Kidney tubule cell (primary cell): ENCODE measurements at places on chromosomes 3 and 15.

- DNase-seq = no peak
These were observed 32.9 kb upstream of the SLC22A13 start for GRCh38 chr3:38232701-38233100.

DNA sequence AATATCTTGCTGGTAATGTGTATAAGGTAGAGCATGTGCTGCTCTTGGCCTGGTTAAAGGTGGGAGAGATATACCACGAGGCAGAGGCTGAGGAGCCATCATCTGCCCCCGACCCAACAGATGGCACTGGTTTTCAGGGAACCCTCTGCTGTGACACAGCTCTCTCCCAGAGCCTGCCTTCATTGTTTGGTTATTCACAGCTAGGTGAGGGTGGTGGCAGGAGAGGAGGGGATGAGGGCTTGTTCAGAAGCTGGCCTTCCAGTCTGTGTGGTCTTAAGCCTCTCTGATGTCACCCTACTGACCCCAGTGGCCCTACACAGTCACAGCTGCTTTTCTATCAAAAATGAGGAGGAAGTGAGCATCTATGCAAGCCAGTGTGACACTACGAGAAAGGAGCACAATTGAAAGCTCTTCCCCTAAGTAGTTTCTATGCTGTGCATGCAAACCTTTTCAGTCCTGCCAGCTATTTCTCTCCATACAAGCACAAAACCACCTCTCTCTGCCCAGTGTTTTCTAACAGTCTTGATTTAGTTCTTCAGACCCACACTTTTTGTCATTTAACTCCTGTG is 258.4 kb upstream of the AGTR1 start:
- DNase-seq = no peak

- peak; percentile 56 for DNase-seq
These were observed 107.1 kb downstream of the TMCO5A start for GRCh38 chr15:38041576-38041975.

- DNase-seq = peak; percentile 84
These were observed 811 bp downstream of the SKIL start for GRCh38 chr3:170358042-170359010.

DNA sequence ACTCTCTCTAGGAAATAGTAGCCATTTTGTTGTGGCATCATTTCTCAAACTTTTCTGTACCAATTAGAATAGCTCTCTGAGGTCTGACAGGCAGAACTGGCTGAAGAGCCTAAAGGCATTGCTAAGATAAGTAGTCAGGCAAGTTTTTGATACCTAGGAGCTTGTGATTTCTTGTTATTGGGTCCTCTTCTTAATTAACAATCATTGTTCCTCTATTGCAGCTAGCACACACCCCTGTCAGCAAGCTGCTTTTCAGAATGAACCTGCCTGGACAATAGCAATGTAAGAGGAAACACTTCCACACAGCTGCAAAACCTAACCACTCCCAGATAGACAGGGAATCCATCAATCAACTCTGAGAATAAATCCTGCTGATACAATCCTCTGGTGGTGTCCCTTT is 403.9 kb upstream of the TBL1XR1 start:
- DNase-seq = no peak

DNA sequence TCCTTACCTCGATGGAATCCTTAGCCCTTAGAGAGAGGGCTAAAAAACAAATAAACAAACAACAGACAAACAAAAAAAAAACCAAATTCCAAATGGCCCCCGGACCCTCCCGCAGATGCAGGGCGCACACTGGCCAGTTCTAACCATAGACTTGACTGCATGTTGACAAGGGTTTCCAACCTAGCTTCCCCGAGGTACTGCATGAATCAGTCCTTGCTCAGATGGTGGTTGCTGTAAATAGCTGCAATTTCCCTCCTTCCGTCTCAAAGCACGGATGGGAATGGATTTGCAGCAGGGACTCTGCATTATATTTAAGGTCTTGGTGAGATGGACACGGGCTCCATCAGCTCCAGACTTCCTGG is 162.8 kb downstream of the CD47 start:
- DNase-seq = peak; percentile 55

- no peak for DNase-seq
These were observed 683.0 kb downstream of the NTRK3 start for GRCh38 chr15:87573534-87573933.

GRCh38 chr3:29226706-29227105 is 54.2 kb upstream of the RBMS3 start:
- no peak for DNase-seq

DNA sequence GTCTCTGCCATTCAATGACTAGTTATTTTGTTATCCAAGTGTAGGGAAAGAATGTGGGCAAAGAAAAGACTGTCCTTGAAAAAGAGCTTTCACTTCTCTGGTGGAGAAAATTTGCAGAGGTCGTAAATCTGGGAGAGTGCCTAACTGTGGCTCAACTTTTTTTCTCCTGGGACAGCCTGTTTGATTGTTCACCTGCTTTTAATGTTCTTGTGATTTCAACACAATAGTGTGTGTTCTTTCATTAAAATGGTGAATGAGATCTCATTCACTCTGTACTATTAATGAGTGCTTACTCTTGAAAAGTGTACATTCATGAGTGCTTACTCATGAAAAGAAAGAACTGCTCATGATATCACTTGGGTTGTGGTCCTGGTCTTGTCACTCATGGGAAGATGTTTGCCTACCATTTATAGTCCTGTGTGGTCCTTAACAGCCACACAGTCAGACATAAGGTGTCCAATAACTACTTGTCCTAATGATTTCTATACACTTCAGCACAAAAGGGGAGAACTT is 567.3 kb downstream of the GRM7 start:
- no peak for DNase-seq

DNA sequence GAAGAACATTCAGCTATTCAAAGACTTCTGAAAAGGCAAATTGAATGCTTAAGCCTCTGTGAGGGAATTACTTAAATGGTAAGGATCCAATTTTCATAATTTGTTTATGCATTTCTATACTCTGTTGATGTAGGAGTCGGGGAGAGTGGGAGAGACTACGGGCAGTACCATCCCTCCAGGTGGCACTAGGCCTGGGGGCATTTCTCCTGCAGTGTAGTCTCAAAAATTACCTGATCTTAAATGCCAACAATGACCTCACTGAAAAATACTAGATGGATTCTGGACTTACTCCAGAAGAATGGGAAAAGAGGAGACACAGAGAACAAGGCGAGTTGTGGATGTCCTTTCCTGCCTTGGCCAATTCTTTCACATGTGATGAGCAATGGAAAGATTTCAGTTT is 77.8 kb upstream of the PLXND1 start:
- DNase-seq = no peak

DNA sequence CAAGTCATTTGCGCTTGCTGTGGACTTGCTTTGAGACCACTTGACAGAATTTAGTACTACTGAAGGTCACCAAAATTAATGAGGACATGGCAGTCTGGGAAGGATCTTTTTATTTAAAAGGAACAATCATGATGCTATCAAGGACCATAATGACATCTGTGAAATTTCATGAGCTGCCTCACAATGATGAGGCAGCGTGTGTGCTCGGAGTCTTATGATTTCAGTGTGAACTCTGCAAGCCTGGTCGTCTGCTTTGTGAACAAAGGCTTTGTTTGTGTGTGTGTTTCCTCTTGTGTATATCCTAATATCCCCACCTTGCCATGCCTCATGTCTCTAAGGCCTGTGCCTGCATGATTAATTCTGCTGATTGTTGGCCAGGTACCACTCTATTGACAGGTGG is 46.7 kb downstream of the RAD54L2 start:
- no peak for DNase-seq

DNA sequence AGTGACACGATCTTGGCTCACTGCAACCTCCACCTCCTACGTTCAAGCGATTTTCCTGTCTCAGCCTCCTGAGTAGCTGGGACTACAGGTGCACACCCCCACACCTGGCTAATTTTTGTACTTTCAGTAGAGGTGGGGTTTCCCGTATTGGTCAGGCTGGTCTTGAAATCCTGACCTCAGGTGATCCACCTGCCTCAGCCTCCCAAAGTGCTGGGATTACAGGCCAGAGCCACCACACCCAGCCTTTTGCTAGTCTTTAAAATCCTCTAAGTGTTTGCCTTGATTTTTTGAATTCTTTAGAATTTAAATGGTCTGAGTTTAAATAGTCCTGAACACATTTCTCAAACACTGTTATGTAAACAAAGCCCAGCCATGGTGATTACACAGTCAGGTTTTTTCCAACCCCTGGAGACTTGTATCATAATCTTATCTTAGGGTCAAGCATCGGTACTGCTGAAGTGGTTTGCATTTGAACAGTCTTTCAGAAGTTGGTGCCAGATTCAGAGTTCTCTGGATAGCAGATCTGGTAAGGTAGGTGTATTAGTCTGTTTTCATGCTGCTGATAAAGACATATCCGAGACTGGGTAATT is 28.2 kb upstream of the PIAS1 start:
- no peak for DNase-seq

- DNase-seq = no peak
These were observed 58.0 kb upstream of the ULK4 start for GRCh38 chr3:42019953-42020260.

DNA sequence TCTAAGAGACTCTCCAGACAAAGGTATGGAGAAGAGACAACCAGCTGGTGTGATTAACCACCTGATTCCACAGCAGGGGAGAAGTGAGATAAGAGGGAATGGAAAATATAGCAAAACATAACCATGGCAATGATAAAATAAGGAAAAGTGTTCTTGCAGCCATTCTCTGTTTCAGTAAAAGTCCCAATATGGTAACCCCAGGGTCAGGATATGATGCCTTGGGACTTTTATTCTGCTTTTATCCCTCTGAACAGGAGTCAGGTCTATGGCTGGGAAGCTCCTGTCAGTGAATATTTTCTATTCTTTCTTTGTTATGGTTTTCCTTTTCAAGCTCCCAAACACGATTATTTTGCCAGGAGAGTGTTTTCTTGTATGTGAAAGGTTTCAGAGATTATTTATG is 94.2 kb downstream of the SLC9A9 start:
- no peak for DNase-seq

- DNase-seq = no peak
These were observed 60.4 kb downstream of the GTF2E1 start for GRCh38 chr3:120802916-120803315.

DNA sequence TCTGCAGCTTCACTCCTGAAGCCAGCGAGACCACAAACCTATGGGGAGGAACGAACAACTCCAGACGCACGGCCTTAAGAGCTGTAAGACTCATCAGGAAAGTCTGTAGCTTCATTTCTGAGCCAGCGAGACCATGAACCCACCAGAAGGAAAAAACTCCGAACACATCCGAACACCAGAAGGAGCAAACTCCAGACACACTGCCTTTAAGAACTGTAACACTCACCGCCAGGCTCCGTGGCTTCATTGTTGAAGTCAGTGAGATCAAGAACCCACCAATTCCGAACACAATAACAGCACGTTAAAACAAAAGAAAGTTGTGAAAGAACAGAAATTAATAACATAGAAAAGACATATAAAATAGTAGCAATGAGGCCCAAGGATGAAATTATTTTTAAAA is 300.5 kb upstream of the MDFIC2 start:
- DNase-seq = no peak

DNA sequence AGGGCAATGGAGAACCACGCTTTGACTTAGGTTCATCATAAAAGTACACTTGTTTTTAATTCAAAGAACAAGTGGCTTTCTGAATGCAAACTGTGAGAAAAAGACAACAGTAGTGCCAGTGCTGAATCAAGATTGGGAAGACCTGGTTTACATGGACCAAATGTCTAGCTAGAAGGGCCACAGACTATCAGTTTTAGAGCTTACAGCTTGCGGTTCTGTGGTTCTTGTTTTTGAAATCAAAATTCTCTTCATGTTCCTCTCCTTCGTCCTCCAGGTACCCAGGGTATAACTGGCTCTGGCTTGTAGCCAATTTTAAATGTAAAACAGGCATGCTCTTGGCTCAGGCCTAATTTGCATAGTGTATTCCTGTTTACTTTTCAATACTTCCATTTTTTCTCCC is 124.6 kb downstream of the TGFBR2 start:
- no peak for DNase-seq

DNA sequence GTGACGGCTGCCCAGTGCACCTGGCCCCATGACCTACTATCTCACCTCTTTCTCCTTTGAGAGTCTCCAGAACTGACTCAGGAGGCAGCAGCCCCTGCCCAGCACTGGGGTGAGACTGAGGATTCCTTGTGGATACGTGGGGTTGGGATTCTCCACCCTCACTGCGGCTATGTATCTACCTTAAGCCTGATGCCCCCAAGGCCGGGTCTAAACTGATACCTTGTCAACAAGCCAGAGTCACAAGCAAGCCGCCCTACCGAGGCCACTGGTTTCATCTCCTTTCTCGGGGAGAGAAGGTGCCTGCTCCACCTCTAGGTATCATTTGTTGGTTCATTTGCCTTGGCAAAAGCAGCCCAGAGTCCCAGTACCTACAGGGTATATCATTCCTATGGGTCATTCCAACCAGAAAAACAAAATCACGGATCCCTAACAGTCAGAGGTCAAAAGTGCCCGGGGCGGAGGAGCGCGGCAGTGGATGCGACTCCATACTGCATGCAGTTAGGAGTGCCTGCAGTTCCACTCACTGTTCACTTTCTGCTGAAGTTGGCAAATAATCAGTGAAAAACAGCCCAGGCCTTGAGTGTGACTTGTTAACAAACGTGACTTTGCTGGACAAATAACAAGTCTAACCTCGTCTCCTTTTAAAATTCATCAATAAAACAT is 47.5 kb downstream of the ABTB1 start:
- DNase-seq = no peak

DNA sequence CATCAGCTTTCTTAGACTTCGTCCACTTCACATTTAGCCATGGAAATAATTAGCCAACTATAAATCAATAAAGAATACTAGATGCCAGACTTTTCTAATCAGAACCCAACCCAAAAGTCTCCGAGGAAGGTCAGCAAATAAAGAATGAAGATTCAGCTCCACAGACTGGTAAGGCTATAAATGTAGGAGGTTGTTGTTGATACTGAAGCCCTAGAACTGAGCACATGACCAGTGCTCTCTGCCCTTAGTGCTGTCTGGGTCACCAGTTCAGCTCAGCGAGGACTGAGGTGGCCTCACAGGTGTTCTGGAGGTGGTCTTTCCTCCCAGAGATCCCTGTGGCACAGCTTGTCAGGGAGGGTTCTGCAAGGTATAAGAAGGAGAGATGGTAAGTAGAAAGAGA is 20.9 kb upstream of the SLC28A2 start:
- DNase-seq = no peak

DNA sequence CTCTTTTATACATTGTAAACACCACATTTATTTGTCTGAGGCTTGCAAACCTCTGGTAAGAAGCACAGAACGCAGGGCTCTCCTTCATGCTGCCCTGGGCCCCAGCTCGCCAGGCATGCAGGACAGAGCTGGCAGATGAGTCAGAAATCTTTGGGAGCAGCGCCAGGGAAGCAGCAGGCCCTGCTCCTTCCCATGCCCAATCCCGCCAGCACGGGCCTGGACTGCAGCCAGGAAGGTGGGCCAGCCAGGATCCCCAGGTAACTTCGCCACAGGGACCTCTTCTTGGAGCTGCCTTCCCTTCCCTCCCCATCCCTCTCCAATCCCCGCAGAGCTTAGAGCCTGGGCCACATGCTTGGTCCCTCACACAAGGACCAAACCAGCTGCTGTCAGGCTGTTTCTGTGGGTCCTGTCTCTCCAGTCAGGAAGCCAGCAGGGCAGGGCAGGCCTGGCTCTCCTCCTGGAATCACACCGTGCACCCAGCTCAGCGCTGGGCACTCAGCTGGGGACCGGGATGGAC is 8.8 kb downstream of the STOML1 start:
- DNase-seq = peak; percentile 94

- no peak for DNase-seq
These were observed 39.0 kb upstream of the BLM start for GRCh38 chr15:90677807-90678790.
